Adipocyte (in vitro differentiated cells): ENCODE measurements at places on chromosomes 7 and 10.

DNA sequence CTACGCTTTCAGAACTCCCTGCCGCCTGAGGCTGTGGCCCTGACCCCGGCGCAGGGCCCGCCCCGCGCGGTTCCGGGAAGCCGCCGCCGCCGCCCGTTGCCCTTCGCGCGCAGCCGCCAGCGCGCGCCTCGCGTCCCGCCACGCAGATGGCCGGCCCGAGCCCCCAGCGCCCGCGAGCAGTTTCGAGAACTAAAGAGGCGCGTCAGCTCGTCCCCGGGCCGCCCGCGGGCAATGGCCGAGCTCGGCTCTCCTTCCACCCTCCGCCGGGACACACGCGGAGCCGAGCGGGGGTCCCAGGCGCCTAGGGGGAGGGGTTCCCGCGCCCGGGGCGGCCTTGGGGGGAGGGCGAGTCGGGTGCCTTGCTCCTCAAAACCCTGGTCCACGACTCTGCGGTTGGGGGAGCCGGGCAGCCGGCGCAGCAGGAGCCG lies 1.8 kb downstream of the HNRNPF start:
- DNase-seq = peak; percentile 87

DNA sequence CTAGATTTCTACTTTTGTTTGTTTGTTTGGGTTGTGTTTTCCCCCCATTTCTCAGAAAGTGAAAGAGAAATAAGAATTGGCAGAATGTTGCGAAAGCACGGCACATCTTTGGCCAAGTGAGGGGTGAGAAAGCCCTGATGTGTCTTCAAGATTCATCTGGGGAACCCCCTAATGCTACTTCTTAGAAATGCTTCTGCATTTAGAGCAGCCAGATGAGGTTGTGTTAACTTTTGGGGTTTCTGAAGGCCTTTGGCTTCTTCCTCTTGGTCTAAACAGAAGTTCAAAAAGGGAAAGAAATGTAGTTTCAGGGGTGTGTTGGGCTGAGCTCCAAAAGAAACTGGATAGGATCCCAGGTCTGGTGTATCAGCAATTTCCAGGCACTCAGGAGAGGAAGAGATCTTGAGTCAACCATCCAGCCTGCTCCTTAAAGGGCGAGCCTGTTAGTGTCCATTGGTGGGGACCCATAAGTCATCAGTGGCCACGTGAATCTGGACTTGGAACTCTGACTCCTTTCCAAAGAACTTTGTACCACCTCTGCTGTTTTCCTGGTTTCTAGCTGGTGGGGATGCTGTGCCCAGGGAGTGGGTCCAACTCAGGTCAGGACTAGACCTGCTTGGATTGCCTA lies 6.5 kb downstream of the DUSP5 start:
- DNase-seq = peak; percentile 85

GRCh38 chr10:78829565-78829964 lies 239.2 kb upstream of the ZMIZ1 start:
- DNase-seq = peak; percentile 51

DNA sequence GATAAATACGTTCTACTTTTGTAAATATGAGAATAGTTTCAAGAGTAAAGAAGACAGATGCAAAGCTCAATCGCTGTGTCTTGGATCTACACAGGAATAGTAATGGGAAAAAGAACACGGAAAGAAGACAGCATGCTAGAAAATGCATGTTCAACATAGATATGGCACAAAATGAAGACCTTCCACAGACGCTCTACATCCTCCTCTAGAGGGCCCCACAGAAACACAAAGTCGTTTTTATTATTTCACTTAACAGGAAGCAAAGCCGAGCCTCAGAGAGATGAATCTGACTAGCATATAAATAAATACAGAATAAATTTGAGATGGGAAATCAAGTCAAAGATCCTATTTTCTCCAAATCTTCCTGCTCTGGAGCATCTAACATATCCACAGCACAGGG lies 292.6 kb downstream of the PARD3 start:
- peak; percentile 17 for DNase-seq

DNA sequence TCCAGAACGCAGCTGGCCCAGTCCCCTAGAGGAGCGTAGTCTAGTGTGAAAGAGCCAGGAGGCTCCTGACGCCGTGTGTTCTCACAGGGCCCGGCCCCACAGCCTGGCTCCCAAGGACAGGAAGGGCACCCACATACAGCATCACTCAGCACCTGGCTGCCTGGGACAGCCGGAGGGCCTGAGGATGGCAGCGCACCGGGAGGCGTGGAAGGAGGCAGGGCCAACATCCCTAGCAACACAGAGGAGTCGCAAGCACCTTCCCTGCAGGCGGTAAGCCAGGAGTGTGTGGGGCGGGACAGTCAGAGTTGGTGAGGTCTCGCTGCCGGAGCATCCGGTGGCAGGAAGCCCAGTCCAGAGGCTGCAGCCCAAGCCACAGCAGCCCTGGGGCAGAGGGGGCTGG lies 125.8 kb downstream of the MAD1L1 start:
- DNase-seq = no peak

GRCh38 chr7:108384716-108385483 lies 71.3 kb downstream of the NRCAM start:
- no peak for DNase-seq

DNA sequence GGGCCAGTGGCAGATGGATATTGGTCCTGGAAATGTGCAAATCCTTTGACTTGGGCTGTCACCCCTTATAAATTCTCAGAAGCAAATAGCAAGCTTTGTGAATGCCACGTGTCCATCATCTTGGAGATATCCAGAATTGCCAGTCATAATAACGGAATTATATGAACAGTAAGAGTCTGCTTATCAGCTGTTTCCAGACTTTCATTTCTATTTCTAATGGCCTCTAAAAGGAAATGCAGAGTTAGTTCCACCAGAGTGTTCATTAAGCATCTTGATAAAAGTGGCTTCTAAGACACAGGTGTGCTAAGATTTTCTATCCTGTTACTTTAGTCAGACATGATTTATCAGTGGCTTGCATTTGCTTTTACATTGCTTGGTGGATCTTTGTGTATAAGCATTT lies 87.4 kb downstream of the RAMP3 start:
- no peak for DNase-seq

DNA sequence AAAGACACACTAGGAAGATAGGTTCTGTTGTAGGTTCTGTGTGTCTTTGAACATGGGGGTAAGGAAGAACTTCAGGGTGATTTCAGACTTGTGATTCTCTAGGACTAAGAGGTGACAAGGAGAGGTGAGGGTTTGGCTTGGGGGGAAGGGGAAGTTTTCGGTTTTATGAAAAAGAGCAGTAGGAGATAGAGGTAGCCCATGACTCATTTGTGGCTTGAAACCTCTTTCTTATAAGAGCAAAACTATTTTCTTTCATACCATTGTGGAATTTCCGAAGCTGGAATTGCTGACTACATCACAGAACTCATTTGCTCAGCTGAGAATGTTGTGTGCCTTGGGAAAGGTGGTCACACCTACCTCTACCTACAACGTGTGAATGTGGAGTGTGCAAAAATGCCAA lies 39.6 kb upstream of the IKZF1 start:
- no peak for DNase-seq
